ENCODE measurements at places on chromosomes 7 and 10. TPM values are rescaled to one million over a fixed set of nuclear protein-coding genes. Genes with fewer than 3 reads are reported as not detected.

DNA sequence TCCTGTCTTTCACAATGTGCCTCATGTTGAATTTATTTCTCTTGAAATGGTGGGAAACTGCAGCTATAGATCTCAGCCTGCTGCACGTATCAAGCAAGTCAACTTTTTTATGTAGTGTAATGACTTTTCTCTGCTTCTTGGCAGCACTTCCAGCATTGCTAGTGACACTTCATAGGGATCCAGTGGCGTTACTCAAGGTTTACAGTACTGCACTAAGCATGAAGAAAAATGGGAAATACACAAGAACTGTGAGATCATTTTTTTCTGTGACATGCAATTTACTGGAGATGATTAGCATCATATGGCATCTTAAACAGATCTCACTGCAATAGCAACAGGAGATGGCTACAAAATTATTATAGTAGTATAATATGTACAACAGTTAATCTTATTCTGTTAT, 90.9 kb downstream of the POLR1F start:
- no peak for DNase-seq

The HKDC1 gene
- 0.05 TPM for polyA plus RNA-seq

DNA sequence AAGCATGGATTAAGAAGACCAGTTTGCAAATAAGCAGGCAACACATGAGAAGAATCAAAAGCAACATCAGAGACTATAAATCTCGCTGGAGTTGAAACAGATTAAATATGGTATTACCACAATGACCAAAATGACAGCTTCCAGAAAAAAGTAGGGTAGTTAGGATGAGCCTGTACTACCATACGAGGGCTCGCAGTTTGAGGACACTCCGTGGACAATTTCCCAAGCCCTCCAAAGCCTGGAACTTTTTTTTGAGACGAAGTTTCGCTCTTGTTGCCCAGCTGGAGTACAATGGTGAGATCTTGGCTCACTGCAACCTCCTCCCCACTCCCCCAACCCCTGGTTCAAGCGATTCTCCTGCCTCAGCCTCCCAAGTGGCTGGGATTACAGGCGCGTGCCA, 1.0 kb downstream of the LRRC17 start:
- DNase-seq, result no peak

The RBM20 gene
- polyA plus RNA-seq, result 34.3 TPM

GRCh38 chr10:74328388-74328787, 177.4 kb downstream of the ADK start:
- DNase-seq, result no peak

DNA sequence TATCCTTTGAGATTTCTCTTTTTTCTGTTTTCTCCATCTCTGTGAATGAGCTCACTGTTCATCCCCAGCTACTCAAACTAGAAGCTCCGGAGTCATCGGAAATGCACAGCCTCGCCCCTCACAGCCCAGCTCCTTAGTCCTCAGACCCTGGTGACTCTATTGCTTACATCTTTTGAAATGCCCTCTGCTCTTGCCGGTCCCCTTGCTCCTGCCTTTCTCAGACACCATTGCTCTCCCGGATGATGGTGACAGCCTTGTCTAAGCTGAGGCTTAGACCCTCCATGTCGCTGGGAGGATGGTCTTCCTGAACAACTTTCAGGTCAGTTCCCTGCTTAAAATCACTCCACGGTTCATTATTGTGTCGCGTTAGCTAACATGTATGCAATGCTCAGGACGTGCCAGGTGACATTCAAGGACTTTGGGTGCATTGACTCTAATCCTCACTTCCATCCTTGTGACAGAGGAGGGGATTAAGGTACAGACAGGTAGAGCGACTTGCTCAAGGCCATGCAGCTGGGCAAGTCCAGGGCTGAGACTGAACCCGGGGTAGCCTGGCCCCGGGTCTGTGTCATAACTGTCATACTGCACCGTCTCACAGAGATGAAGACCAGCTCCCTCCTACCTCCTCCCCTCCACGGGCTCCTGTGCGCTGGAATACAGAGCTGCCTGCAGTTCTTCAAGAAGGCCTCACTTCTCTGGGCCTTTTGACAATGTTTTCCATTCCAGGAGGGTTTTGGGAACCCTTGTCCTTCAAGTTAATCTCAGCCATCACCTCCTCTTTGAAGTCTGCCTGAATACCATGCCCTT, 4.3 kb upstream of the UCMA start:
- DNase-seq, result no peak

DNA sequence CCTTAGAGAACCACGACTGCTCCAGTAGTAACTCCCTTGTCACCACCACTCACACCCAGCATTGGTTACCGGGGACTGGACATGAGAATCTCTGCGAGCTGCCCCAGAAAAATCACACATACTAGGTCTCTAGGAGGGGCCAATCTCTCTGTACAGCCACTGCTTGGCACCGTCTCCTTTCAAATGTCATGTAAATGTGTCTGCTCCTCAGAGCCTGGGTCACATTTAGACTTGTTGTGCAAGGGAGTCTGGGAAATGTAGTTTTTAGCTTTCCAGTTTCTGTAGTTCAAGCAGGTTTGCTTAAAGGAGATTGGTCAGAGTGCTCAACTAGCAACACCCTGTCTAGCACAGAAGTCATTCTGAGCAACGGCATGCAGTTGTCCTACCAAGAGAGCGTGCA, 60.0 kb downstream of the CHN2 start:
- DNase-seq, result no peak

DNA sequence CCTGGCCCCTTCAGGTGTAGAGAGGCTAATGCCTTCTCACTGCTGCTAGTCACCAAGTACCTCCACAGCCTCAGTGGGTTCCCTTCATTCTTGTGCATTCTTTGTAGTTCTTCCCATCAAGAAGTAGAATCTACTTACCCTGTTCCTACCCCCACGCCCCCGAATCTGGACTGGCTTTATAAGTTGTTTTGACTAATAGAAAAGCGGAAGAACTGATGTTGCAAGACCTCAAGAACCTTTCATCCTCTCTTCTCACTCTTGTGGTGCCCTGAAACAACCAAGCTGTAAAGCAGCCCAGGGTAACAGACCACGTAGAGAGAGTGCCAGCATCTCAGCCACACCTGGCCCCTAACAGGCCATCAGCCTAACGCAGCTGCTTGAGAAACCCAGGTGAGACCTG, 23.2 kb upstream of the LAMB1 start:
- no peak for DNase-seq

DNA sequence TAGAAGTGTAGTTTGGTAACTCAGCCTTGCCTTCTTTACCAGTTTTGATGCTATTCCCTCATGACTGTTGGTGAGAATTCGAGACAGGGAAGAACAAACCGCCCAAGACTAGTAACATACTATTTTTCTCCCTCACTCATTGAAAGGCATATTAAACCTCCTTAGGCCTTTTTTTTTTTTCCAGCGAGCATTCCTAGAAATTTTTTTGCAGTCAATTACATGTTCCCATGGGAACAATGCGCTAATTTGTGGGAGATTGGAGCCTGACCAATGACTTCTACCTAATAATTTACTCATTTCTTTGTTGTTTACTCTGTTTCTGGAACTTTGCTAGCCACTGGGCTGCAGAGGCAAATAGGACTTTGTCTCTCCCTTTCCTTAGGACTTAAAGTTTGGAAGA, 6.0 kb downstream of the VPS50 start:
- no peak for DNase-seq

GRCh38 chr7:149285603-149286002, 23.6 kb downstream of the ZNF783 start:
- peak; percentile 79 for DNase-seq

The SNX10 gene
- polyA plus RNA-seq, result 1.3 TPM

- DNase-seq, result no peak
Observed at GRCh38 chr7:84154991-84155781, 39.4 kb downstream of the SEMA3A start.

The SAMD9L gene
- polyA plus RNA-seq, result 2.8 TPM

GRCh38 chr7:114466917-114467316, 52.3 kb downstream of the FOXP2 start:
- no peak for DNase-seq

The NRAP gene
- polyA plus RNA-seq, result 117 TPM

GRCh38 chr7:157870644-157871290, 534.0 kb downstream of the DNAJB6 start:
- no peak for DNase-seq

GRCh38 chr10:98293550-98294269, 25.7 kb upstream of the LOXL4 start:
- DNase-seq, result no peak

- DNase-seq, result no peak
Observed at GRCh38 chr10:24156686-24157085, 52.3 kb upstream of the KIAA1217 start.

The ARHGAP21 gene
- polyA plus RNA-seq, result 23.2 TPM

GRCh38 chr7:51850126-51850525, 533.5 kb upstream of the COBL start:
- no peak for DNase-seq

- DNase-seq, result no peak
Observed at GRCh38 chr7:148944935-148945934, 61.1 kb upstream of the EZH2 start.

GRCh38 chr7:115526278-115526677, 504.3 kb downstream of the TFEC start:
- no peak for DNase-seq

The AGAP9 gene
- 4.9 TPM for polyA plus RNA-seq

DNA sequence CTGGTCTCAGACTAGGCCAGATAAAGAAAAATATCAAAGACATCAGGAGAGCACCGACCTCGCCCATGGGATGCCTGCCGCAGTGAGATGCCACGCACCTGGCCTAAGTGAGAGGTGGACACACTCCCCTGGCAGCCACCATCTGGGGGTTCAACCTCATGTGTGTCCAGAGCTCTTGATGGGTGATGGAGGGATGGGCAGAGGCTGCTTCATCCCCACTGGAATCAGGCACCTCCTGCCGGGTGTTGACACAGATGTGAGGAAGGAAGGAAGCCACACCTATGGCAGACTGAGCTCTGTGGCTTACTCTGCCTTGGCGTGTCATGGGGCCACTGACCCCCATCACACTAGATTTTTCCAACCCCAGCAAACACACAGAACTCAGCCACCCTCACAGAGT, 11.4 kb downstream of the ZNF488 start:
- no peak for DNase-seq

GRCh38 chr7:127930341-127931328, 100.6 kb downstream of the LRRC4 start:
- DNase-seq, result no peak

DNA sequence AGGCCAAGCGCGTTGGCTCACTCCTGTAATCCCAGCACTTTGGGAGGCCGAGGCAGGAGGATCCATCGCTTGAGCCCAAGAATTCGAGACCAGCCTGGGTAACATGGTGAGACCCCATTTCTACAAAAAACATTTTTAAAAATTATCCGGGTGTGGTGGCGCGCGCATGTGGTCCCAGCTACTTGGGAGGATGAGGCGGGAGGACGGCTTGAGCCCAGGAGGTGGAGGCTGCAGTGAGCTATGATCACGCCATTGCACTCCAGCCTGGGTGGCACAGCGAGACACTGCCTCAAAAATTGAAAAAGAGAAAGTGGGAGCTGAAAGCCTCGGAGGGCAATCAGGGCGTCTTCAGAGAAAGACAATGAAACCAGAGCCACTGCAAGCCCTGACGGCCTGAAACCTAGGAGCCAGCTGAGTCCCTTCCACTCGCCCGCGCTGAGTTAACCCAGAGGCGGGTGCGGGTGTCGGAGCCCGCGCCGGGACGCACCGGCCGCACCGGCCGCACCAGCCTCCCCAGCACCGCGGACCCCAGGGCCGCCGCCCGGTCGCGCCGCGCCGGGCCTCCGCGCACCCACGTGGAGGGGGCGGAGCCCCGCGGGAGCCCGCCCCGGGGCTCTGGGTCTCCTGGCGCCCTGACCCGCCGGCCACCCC, 22.4 kb downstream of the ZFAND2A start:
- no peak for DNase-seq

The TCERG1L gene
- polyA plus RNA-seq, result not detected

- no peak for DNase-seq
Observed at GRCh38 chr7:111180338-111180737, 89.4 kb downstream of the LRRN3 start.

All from right cardiac atrium (tissue), 5 donors.